ENCODE measurements at places on chromosomes 13 and 19. TPM values are rescaled to one million over a fixed set of nuclear protein-coding genes. Genes with fewer than 3 reads are reported as not detected.

Gene FAM216B
- total RNA-seq, result not detected

Gene FBXW9
- 31.2 TPM for total RNA-seq

Gene FCER2
- total RNA-seq, result 2.7 TPM

Gene TMEM238
- total RNA-seq, result 2.7 TPM

Gene ICAM4
- total RNA-seq, result 66.0 TPM

Gene ZNF90
- 3.0 TPM for total RNA-seq

Gene HSD11B1L
- total RNA-seq, result 8.1 TPM

Gene CRX
- total RNA-seq, result not detected

Gene AP1M2
- 0.27 TPM for total RNA-seq

Gene CACNG6
- 0.27 TPM for total RNA-seq

Gene GIPC3
- total RNA-seq, result 2.4 TPM

Gene KLF16
- total RNA-seq, result 10.8 TPM

Gene SLC7A9
- not detected for total RNA-seq

Gene KCNRG
- total RNA-seq, result 4.0 TPM

Gene WDR88
- total RNA-seq, result not detected

Gene FEM1A
- total RNA-seq, result 21.0 TPM

Gene ZNF600
- 7.0 TPM for total RNA-seq

Gene PDS5B
- 15.1 TPM for total RNA-seq

Gene MCEMP1
- total RNA-seq, result 0.27 TPM

Gene C1QTNF9
- total RNA-seq, result under 0.01 TPM

Gene ZNF682
- total RNA-seq, result 1.6 TPM

Gene REEP6
- 3.2 TPM for total RNA-seq

Gene FPR1
- total RNA-seq, result 7.3 TPM

Gene RNF126
- total RNA-seq, result 50.1 TPM

Gene ZNF763
- 1.6 TPM for total RNA-seq

Gene KCNJ14
- 1.6 TPM for total RNA-seq

Gene CGB2
- total RNA-seq, result not detected

Gene ARHGEF18
- total RNA-seq, result 40.4 TPM
